SJSA1 (cell line): ENCODE measurements at places on chromosomes 4 and X. TPM values are rescaled to one million over a fixed set of nuclear protein-coding genes. Genes with fewer than 3 reads are reported as not detected.

SPIN3 gene
- 4.1 and 6.9 TPM in 2 replicates for total RNA-seq

ADAMTS3 gene
- 0.45 and 0.81 TPM in 2 replicates for total RNA-seq

SCLT1 gene
- 32.2 and 33.7 TPM in 2 replicates for total RNA-seq

KLKB1 gene
- total RNA-seq: not detected in 2 replicates

USP17L17 gene
- total RNA-seq: not detected in 2 replicates

MCF2 gene
- 0.21 TPM in 1 of 2 replicates, not detected in the other for total RNA-seq

DNA sequence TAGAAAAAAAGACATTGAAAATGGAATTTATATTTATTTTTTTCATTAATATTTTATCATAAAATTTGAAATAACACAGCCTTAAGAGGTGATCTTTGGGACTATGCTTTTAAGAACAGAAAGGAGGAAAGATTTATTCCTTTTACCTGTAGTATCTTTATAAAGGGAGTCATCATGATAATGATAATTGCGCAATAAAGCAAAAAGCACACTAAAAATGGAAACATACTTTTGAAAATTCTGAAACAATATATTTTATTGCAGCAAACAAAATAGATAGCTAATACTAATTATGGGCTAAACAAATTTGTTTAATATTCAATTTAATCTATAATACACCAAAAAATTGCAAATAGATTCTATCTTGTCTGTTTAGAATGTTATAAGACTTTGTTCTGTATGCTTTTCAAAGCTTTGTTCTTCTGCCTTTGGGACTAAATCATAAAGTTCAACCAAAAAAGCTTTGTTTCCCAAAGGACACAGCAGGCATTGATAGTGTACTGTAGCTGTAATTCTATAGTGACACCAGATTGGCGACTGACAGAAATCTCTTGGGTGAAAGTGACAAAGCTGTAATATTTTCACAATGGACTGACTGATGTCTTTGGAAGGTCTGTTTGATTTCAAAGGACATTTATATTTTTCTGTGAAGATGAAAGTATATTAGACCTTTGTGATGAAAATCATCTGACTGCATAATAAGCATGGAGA, 2156.6 kb upstream of the TENM3 start:
- DNase-seq: no peak
- H3K4me3 ChIP-seq: no peak overlapping the region
- no peaks in the 10 kb centered on the region for H3K27me3 ChIP-seq
- no peak overlapping the region for H3K27ac ChIP-seq

DNA sequence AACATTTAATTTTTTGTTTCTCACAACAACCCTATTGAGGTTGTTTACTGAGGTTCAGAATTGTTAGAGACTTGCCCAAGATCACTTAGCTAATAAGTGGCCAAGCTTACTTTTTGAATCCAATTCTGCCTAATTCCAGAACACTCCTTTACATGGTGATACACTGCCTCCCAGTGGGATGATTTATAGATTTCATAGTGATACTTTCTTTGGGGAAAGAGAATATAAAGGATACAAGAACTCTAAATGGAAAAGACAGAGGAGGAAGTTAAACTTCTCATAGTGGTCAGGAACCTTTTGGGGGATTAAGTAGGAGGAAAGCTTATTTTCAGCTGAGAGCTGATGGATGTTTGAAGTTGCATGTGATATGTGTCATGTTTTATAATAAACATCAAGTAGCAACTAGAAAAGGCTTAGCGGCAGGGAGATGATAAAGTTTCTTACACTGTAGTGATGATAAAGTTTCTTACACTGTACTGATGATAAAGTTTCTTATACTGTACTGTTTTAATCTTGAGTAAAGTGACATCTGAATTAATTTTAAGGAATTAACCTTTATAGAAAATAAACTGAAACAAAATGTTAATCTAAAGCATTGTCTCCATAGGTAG, 15.3 kb downstream of the STAG2 start:
- no peaks in the 10 kb centered on the region for H3K36me3 ChIP-seq
- H3K27ac ChIP-seq: no peak overlapping the region
- H3K4me3 ChIP-seq: no peak overlapping the region

DNA sequence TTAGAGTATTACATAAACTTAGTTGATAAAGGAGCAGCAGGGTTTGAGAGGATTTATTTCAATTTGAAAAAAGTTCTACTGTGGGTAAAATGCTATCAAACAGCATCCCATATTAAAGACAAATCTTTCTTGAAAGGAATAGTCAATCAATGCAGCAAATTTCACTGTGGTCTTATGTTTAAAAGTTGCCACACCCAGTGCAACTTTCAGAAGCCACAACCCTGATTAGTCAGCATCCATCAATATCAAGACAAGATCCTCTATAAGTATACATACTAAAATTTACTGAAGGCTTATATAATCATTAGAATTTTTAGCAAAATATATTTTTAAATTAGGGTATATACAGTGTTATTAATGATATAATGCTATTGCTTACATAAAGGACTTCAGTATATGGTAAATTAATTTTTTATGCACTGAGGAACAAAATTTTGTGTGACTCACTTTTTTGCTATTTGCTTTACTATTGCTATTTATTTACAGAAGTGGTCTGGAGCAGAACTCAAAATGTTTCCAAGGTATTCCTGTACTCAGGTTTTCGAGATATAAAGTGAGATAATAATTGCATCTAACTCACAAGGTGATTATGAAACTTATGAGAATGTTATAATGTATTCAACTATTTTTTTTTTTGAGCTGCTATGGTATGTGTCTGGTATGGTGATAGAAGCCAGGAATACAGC, 1127.6 kb downstream of the ADGRL3 start:
- no peaks in the 10 kb centered on the region for H3K36me3 ChIP-seq
- no peaks in the 10 kb centered on the region for H3K27me3 ChIP-seq
- no peak overlapping the region for H3K4me3 ChIP-seq
- no peak overlapping the region for H3K27ac ChIP-seq

DNA sequence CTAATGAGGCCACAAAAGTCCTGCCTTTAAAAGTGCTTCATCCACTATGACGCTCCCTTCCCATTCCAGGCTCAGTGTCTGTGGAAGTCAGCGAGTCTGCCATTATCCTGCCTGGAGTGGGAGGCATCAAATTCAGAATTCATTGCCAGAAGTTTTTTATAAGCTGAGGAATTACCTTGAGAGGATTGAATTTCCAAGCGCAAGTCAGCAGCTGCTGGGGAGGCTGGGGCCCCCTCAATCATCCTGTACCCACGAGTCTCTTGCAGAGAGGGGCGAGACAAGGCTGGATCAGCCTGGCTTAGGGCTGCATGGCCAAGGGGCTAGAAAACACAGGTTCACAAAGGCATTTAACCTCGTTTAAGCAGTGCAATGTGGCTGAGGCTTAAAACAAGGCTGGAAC, 170.5 kb upstream of the NOCT start:
- H3K36me3 ChIP-seq: no peaks in the 10 kb centered on the region
- no peaks in the 10 kb centered on the region for H3K4me1 ChIP-seq
- DNase-seq: no peak

GRCh38 chr4:174396599-174397110, 112.9 kb downstream of the CEP44 start:
- H3K36me3 ChIP-seq: no peaks in the 10 kb centered on the region
- no peaks in the 10 kb centered on the region for H3K27me3 ChIP-seq
- no peak overlapping the region for H3K4me3 ChIP-seq
- peak overlapping the region; percentile 56 for H3K27ac ChIP-seq

DNA sequence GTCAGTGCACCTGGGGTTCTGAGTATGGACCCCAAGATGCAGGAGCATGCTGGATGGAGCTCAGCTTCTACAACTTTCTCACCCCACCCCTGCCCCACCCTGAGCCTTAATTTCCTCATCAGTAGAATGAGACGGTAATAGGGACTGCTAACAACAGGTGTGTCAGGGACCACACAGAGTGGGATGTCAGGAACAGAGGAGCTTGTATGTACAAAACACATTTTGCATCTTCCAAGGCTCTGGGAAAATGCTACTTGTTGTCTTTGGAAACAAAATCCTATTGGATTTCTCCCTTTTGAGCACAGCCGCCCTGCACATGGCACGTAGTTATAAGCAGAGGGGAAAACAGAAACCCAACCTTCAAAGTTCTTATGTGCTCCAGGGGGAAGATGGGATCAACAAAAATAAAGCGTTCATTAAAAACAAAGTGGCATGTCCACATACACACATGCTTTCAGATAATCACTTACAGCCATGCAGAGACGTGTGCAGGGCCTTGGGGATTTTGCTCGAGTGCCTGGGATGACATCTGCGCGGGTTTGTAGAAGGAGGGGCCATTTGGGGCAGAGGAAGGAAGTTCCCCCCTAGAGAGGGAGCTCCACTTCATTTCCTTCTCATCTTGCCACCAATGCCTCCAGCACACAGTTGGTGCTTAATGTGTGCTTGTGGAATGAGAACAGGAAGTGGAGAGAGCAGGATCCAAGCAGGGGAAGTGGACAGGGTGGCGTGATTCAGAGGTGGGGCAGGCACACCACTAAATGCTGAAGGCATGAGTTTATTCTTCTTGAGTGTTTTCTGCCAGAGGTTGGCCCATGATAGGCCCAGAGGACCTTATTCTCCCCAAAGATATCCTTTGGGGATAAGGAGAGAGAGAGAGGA, 138.9 kb downstream of the SMIM20 start:
- no peak for DNase-seq
- no peak overlapping the region for H3K27ac ChIP-seq
- H3K27me3 ChIP-seq: no peaks in the 10 kb centered on the region
- H3K36me3 ChIP-seq: no peaks in the 10 kb centered on the region
- peaks cover 3% of the 10 kb centered on the region; the same call in 1 of the 2 replicates for H3K4me1 ChIP-seq

- H3K27ac ChIP-seq: no peak within 1 kb of the TSS
- no peaks in the 10 kb centered on the region for H3K27me3 ChIP-seq
- H3K36me3 ChIP-seq: no peaks in the 10 kb centered on the region
- H3K4me3 ChIP-seq: no peak within 1 kb of the TSS
These were observed at the start of gene YIPF7 for GRCh38 chr4:44651425-44651824. Gene YIPF7, minus strand, starts transcription at chr4:44651625. Its CDS starts 1,525 bp downstream, at chr4:44650100.

DNA sequence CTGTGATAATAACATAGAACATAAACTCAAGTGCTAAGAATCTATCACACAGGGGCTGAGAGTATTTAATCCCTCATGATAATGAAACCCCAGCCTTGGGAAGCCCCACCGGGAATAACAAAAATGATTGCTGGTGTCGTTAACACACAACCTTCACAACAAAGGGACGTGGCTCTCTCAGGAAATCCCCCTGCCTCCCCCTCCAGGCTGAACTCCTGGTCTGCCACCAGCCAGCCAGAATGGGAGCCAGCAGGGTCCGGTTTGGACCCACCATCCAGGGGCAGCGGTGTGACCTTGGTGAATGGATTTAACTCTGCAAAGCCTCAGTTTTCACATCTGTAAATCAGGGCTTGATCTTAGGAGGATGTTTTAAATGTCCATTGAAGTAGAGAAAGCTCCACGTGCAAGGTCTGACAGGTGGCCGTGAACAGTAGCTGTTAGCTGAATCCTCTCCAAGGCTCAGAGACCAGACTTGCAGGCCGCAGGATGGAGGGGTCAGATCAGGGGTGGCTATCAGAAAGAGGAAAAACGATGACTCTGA, 46.5 kb downstream of the ABLIM2 start:
- H3K36me3 ChIP-seq: no peaks in the 10 kb centered on the region
- peaks cover 51% of the 10 kb centered on the region for H3K27me3 ChIP-seq
- H3K4me1 ChIP-seq: no peaks in the 10 kb centered on the region
- no peak overlapping the region for H3K27ac ChIP-seq
- no peak for DNase-seq
- no peak overlapping the region for H3K4me3 ChIP-seq

DNA sequence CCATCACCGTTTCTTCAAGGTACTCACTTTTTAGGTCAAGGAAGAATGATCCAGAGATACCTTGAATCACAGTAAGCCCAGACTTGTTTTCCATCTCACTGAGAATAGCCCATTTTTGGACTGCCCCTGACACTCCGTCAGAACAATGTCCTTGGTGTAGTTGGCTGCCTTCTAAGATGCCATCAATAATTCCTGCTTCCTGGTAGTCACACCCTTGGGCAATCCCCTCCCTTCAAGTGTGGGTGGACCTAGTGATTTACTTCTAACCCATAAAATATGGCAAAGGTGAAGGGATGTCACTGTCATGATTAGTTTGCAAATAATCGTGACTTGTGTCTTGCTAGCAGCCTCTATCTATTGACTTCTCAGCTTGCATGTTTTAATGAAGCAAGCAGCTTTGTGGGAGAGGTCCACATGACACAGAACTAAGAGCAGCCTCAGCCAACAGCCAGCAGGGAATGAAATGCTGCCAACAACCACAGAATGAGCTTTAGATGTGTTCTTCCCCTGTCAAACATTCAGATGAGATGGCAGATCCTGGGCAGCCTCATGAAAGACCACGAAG, 20.0 kb upstream of the KLHL34 start:
- DNase-seq: no peak
- no peak overlapping the region for H3K27ac ChIP-seq
- no peaks in the 10 kb centered on the region for H3K4me1 ChIP-seq
- no peak overlapping the region for H3K4me3 ChIP-seq
- H3K27me3 ChIP-seq: no peaks in the 10 kb centered on the region

GRCh38 chrX:56530011-56530410, 33.4 kb upstream of the UBQLN2 start:
- no peak overlapping the region for H3K4me3 ChIP-seq
- no peak overlapping the region for H3K27ac ChIP-seq
- H3K4me1 ChIP-seq: no peaks in the 10 kb centered on the region
- H3K27me3 ChIP-seq: no peaks in the 10 kb centered on the region
